ENCODE measurements at places on chromosomes 11 and 22.

DNA sequence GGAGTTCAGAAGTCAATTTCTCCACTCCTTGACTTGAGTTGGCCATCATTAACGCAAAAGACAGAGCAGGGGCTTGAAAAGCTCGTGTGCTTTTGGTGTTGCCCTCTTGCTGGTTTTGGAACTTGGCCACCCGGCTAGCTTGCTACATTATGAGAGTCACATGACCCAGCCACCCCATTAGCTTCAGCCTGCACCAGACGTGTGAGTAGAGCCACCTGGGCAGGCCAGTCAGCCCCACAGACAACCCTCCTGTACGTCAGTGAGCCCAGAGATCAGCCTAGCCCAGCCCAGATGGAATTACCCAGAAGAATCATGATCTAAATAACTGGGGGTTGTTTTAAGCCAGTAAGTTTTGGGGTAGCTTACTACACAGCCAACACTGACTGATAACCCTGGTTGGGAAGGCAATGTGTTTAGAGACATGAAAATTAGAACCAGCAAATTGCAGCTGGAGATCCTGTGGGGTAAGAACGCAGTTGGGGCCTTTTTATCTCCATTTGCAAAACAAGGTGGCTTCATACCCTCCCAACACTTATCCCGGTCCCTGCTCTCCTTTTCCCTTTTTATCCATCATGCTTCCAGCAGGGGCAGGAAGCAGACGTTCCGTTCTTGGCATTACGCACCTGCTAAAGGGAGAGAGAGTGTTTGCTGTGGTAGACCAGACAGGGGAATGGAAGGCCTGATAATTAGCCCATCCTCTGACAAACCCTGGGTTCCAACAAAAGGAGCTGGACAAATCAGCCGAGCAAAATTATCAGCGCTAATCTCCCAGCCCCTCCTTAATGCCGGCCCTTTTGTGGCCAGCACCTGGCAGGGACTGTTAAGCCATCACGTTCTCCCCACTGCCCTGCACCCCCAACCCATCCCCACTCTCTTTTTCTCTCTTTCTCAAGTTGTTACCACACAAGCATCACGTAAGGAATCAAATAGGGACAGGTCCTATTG lies 548.7 kb upstream of the CADM1 start:
- no peak for DNase-seq

DNA sequence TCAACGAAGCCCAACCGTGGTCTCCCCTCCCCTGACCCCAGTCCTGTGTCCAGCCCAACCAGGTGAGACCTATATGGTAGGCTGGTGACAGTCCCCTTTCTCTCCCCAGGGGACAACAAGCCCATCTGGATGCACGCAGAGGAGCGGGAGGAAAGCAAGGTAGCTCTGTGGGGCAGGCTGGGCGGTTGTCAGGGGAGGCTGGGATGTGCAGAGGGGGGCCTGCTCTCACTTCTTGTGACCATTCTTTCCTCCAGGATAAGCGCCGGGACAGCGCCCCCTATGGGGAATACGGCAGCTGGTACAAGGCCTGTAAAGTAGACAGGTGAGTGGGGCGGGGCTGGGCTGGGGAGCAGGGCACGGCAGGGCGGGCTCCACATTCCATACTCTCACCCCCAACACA lies 3.5 kb upstream of the RAB1B start:
- peak; percentile 31 for DNase-seq

DNA sequence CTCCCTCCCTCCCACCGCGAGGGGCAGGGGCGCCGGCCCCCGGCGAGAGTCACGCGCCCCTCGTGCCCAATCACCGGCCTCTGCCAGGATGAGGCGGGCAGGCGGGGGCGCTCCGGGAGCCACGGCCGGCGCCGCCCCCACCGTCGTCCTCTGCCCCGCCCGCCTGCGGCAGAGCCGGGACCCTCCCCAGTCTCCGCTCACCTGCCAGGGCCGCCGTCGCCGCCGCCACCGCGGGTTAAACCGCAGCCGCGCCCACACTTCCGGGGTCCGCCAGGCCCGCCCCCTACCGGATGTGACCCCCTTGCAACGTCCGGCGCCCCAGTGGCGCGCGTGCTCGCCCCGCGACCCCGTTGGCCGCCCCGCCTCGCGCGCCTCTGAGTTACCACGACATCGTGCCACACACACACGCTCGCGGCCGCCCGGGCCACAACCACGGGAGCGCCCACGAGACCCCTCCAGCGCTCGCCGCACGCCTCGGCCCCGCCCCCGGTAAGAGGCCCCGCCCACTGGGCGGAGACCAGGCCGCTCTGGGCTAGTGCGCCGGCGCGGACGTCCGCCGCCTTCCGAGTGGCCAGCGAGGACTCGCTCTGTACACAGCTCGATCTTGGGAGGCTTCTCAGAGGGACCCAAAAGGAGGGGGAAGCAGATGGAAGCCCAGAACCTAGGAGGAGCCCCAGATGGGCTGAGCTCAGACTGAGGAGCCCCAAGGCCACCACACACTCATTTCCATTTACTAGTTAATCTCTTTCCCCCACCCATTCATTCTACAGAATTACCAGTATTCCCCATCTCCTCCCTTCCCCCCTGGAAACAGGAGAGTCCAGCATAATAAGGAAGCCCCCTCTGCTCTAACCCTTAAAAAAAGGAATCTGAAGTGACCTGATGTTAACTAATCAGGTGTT lies at the start of gene VPS37C:
VPS37C (minus strand) TSS at position 237 of the 902 bp plus-strand sequence. CDS start 22,597 bp downstream, outside the sequence.
- DNase-seq, result peak; percentile 87

- DNase-seq, result no peak
Measured at GRCh38 chr22:30296324-30296723, 7.0 kb upstream of the CASTOR1 start.

GRCh38 chr11:124748481-124749343 lies 3.3 kb downstream of the VSIG2 start:
- no peak for DNase-seq

- no peak for DNase-seq
Measured at GRCh38 chr11:121561240-121561639, 108.5 kb upstream of the SORL1-AS1 start.

- DNase-seq, result no peak
Measured at GRCh38 chr11:130000552-130001176, 2.0 kb downstream of the PRDM10 start.

DNA sequence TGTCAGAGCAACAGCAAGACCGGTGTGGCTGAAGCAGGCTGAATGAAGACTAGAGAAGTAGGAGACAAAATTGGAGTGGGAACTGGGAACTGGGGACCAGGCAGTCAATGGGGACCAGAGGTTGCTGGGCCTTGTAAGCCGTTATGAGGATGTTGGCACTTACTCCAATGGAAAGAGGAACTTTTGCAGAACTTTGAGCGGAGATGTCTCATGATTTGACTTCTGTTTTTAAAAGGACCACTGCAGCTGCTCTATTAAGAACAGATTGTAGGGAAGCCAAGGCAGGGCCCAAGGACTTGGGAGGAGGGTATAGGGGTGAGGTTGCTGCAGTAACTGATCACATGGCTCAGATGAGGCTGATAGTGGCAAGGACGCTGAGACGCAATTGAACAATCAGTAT lies 34.2 kb downstream of the IL18 start:
- no peak for DNase-seq

DNA sequence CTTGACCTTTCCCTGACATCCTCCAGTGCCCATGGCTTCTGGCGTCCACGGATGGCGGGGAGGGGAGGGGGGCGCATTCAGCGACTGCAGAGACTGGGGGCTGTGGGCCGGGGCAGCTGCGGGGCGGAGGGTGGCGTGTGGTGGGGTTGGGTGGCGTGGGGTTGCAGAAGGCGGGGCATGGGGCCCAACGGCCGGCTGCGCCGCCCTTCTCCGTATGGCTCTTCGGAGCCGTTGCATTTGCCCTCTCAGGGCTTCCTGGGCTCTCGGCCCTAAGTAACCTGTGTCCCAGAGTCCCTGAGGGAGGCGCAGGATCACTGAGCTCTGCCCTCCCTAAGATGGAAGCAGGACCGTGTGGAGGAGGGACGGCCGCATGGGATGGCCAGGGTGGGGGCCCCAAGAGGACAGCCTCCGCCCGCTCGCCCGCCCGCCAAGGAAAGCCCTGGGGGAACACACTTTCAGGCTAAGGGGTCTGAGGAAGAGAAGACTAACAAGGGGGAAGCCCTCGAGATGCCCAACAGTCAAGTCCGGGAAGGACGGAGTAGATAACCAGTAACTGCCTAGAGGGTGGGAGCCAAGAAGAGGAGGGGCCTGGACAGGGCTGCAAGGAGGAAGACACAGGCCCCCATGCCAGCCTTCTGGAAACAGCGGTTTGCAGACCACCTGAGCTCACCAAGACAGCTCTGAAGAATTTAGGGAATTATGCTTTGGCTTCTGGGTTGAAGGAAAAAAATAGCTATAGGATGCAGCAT lies 9.2 kb upstream of the AIFM3 start:
- no peak for DNase-seq

DNA sequence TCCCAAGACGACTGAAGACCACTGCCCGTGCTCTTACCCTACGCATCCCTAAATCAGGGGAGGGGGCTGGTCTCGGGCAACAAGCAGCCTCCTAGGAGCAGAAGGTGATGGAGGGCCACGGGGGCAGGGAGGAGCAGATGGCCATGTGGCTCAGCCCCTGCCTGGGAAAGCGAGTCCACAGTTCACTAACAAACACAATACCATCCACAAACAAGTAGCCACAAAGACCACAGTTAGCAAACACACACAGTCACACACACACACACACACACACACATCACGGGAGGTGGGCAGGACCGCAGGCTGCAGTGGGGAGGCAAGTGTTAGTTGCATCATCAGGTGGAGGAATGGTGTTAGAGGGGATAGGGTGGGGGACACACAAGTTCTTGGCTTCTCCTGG lies 13.2 kb upstream of the FXYD2 start:
- peak; percentile 15 for DNase-seq

DNA sequence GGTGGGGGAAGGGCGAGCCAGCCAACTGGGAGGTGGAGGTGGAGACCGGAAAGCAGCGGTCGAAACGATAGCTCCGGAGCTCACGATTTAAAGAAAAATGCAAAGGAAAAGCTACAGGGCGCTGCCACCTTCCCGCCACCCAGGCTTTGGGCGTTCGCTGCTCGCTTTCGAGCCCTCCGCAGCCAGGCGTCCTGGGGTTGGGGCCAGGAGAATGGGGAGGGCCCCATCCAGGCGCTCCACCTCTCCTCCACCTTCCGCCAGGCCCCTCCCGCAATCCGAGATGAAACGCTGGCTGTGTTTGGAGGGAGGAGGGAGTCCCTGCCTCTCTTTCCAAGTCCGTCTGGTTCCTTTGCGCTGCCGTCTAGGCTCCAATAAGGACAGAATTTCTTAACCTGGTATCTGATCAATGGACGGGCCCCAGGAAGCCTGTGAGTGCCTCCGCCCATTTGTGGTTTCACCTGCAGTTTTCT lies 483 bp upstream of the ABTB2 start:
- no peak for DNase-seq

DNA sequence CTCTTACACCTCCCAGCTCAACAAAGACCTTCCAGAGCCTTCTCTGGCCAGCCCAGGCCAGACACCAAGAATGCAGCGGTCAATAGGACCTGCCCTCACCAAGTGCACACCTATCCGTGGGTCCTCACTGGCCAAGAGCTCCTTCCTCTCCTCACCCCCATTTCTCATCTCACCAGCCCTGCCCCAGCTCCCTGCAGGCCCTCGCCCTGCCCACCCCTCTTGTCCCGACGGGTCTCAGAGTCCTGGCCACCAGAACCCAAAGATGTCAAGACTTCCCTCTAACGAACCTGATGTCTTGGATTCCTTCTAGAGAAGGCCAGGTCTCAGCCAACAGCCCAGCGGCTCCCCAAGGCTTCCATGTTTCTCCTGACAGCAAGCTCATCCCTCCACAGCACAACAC lies 43.6 kb downstream of the IGF2 start:
- no peak for DNase-seq

GRCh38 chr22:40485813-40486667 lies 115.6 kb downstream of the SGSM3 start:
- no peak for DNase-seq

DNA sequence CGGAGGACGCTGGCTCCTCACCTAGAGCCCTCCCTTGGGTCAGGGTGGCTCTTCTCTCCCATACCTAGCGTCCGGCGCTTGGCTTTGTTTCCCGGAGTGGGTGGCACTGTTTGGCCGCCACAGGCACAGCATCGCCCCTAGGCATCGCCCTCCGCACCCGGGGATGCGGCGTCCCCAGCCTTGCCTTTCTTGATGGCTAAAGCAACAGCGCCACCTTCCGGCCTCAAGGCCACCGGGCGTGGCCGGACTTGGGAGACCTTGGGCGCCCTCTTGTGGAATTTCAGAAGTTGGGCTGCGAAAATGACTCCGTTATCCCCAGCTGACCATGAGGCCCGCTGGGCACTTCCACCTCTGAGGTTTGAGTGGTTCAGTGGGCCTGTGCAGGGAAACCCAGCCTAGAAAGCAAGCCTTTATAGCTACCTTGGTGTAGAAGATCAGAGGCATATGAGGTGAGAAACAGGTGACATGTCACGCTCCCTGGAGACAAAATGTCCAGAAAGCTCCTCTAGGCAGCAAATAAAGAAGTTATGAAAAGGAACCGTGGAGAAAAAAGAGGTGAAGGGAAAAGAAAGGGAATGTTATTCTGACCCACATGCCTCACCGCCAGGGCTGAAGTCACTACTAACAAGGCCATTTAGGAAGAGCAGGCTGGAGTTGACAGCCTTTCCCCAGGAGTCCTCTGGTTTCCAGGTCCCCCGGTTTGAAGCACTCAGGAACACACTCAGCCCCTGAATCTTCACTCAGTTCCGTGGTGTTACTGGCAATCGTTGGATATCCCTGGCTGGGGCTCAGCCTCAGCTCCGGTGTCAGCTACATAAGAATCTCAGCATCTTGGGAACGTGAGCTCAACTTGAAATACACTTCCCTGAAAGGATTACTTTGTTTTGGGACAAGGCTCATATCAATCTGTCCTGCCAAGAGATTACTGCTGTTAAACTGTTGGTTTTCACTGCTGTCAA lies 54.1 kb downstream of the SNX19 start:
- peak; percentile 76 for DNase-seq

- DNase-seq, result no peak
Measured at GRCh38 chr11:101407324-101407723, 176.5 kb downstream of the TRPC6 start.

- DNase-seq, result no peak
Measured at GRCh38 chr11:133660202-133660568, 127.9 kb upstream of the OPCML start.

DNA sequence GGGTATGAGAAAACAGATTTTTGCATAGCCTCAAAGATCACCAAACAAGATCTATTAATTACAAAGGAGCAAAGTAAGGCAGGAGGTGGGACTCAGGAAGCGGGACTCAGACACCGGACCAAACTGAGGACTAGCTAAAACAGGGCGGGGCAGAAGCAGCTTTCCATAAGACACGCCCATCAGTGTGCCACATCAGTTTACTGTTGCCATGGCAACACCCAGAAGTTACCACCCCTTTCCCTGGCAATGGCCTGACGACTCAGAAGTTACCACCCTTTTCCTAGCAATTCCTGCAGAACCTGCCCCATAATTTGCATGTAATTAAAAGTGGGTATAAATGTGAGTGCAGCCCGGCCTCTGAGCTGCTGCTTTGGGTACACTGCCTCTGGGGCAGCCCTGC lies 173.9 kb downstream of the SHANK2 start:
- DNase-seq, result no peak

- DNase-seq, result peak; percentile 25
Measured at GRCh38 chr11:67372321-67372992, 941 bp downstream of the CLCF1 start.

- DNase-seq, result no peak
Measured at GRCh38 chr22:34099278-34099677, 179.0 kb upstream of the LARGE1 start.
